ENCODE measurements at places on chromosomes 16 and 17. TPM values are rescaled to one million over a fixed set of nuclear protein-coding genes. Genes with fewer than 3 reads are reported as not detected.

SLC6A2 gene
- total RNA-seq, result not detected

GRCh38 chr16:11613381-11614303, 26.9 kb upstream of the LITAF start:
- peak; percentile 4 for DNase-seq

SLC5A2 gene
- 0.11 TPM for total RNA-seq

KRT24 gene
- not detected for total RNA-seq

GRCh38 chr17:79654960-79655382, 44.1 kb upstream of the RBFOX3 start:
- no peak for DNase-seq

- DNase-seq, result no peak
These were observed 1.2 kb downstream of the HS3ST3B1 start for GRCh38 chr17:14302091-14302430.

DNA sequence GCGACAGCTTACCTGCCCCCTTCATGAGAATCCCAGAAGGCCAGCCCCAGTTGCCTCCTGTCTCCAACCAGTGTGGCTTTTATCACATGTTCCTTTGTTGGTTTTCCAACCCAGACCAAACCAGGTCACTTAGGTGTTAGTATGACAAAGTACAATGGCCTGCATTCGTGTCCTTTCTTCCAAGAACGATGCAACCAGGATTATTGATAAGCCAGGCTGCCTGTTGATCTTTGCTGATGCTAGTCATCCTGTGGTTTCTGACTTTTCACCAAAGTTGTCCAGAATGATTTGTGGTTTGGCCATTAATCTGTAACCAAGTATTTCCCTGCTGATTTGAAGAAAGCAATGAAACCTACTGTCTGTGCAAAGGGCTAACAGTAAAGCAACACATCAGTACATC, 191.4 kb downstream of the CYLD start:
- DNase-seq, result no peak

GRCh38 chr17:82976982-82977488, 102.4 kb upstream of the METRNL start:
- no peak for DNase-seq

DNA sequence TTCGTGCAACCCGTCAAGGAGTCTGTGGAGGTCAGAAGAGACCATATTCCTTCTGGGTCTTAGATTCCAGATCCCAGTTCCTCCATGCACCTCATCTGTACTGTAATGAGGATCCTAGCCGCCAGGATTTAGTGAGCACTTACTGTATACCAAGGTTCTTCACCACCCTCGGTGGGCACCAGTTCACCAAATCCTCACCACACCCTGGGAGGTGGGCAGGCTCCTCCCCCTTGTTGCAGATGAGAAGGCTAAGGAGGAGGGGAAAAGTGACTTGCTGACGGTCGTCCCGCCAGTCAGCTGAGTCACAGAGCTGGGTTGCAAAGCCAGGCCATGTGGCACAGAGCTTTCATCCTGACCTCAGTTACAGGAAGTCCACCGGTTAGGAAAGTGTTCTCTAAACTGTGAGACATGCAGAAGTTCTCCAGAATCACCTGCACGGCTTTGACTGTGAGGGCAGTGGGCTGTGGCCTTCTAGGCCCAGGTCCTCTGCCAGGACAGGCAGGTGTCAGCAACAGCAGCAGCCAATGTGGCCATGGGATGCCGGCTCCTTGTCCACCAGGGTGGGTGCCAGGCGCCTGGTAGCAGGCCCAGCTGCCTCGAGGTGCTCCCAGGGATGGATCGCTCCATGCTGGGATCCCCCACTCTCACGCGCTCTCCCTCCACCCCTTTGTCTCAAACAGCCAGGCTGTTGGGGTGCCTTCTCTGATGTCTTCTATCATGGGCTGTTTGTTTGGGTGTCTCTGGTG, 240.3 kb upstream of the GSE1 start:
- peak; percentile 66 for DNase-seq

GRCh38 chr17:28076144-28076543, 33.7 kb downstream of the NLK start:
- DNase-seq, result no peak

CTRB2 gene
- not detected for total RNA-seq

SYNGR3 gene
- 2.8 TPM for total RNA-seq

LLGL1 gene
- total RNA-seq, result 47.4 TPM

OR1F1 gene
- total RNA-seq, result not detected

GRCh38 chr17:50833510-50834428, 1.6 kb upstream of the WFIKKN2 start:
- no peak for DNase-seq

DNA sequence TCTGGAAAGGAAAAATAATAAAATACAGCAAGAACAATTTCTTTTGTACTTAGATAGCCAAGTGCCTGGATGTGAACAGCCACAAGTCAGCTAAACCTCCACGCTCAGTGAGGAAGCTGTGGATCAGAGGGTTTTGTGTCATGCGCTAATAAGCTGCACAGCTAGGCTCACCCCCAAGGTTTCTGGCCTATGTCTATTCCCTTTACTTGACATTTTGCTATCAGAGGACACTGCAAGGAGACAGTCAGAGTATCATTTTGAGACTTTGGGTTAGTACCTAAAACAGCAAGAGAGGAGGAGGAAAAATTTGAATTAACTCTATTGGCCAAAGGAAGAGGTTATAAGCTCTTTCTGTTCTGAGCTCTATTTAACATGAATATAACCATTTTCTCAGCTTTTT, 139.3 kb downstream of the KCNJ2 start:
- no peak for DNase-seq

HOXB13 gene
- total RNA-seq, result 96.5 TPM

- DNase-seq, result no peak
These were observed 75.0 kb upstream of the WSB1 start for GRCh38 chr17:27218719-27219488.

DNA sequence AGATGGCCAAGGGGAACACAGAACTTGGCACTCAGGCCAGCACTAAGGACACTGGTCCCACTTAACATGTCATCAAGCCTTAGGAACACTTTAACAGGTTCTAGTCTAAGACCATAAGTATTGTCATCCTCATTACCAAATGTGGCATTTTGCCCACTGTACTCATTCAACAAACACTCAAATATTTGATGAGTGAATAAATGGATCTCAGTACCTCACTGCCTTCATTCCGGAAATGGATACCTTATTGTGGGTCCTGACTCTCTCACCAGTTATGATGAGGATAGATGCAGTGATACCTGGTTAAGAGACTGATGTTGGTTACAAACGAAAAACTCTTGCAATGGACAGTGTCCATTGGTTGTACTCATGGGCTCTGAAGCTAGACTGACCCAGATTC, 455.2 kb upstream of the DYNLRB2 start:
- DNase-seq, result peak; percentile 46

GRCh38 chr17:65222214-65222738, 85.1 kb downstream of the RGS9 start:
- peak; percentile 54 for DNase-seq

DNA sequence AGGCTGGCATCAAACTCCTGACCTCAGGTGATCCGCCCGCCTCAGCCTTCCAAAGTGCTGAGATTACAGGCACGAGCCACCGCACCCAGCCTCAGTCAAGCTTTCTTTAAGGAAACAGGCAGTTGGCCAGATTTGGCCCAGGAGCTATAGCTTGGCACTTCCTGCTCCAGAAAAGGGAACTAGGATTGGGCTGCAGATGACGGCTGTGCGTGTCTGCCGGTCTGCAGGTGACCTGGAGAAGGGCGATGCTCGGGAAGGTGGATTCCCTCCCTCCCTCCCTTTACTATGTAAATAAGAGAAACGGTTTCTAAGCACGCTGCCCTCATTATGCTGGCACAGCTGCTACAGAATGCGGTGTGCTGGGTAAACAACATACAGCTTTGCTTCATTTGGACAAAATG, 215.9 kb downstream of the RPTOR start:
- DNase-seq, result peak; percentile 96

GRCh38 chr17:10033449-10033848, 128.4 kb upstream of the RCVRN start:
- DNase-seq, result no peak

DNA sequence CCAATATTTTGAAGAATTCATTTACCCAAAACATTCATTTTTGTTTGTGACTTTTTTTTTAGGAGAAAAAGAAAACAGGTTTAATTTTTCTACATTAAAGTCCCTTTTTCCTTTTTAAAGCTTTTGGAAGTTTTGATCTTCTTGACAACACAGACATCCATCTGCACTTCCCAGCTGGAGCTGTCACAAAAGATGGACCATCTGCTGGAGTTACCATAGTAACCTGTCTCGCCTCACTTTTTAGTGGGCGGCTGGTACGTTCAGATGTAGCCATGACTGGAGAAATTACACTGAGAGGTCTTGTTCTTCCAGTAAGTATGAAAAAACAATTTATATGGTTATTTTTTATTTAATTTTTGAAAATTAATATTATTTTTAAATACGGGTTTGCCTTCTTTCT, 37.2 kb downstream of the SIAH1 start:
- DNase-seq, result no peak

- DNase-seq, result no peak
These were observed 22.0 kb upstream of the CHMP6 start for GRCh38 chr17:80969674-80970043.

- no peak for DNase-seq
These were observed 96.2 kb downstream of the RTN4RL1 start for GRCh38 chr17:1928976-1929375.

PRSS21 gene
- total RNA-seq, result not detected

- no peak for DNase-seq
These were observed 80.7 kb downstream of the TIMM22 start for GRCh38 chr17:1077581-1077985.

DNA sequence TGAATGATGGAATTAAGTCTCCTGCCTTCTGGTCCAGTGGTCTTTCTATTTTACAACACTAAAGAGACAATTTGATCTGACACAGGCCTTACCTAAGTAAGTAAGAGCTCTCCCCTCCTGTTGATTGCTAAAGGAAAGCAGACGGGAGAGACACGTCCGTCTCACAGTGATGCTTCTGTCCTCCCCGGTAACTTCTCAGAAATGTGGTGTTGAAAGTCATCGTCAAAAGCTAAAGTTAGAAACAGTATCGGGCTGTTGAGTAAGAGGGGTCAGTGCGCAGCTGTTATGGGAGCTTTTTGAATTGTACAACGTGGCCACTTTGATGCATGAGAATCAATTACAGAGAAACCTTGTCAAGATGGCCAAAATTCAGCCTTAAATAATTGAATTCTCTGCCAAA, 1.9 kb upstream of the RBFOX1 start:
- DNase-seq, result no peak

GRCh38 chr16:49889725-49890397, 33.9 kb upstream of the ZNF423 start:
- DNase-seq, result peak; percentile 42

DNA sequence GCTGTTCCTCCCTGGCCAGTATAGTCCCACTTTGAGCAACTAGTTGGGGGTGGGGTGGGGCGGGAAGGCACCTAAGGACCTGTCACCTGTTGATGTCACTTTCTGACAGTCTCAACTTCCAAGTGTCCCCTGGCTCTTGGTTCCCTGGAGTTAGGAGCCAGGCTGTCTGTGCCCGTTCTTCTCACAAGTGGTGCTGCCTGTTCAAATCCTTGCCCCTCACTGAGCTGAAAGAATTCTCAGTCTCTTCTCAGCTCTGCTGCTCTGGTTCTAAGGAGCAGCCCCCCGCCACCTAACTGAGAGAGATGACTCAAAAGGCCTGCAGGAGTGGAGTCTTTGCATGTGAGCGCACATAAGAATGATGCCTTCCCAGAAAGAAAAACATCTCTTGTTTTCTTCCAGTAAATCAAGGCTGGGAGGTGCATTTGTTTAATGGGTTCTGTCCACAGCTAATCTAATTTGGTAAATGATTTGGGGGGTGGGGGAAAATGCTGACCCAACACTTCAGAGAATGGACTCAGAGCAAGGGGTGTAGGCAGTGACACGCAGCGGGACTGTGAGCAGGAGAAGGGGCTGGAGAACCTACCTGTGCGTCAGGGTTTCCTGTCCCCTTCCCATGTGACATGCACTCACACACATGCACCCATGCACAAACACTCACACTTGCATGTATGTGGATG, 78.2 kb upstream of the NLRP1 start:
- no peak for DNase-seq

Measured in PC-3 (cell line).